ENCODE measurements at places on chromosomes 16 and 17. TPM values are rescaled to one million over a fixed set of nuclear protein-coding genes. Genes with fewer than 3 reads are reported as not detected.

DNA sequence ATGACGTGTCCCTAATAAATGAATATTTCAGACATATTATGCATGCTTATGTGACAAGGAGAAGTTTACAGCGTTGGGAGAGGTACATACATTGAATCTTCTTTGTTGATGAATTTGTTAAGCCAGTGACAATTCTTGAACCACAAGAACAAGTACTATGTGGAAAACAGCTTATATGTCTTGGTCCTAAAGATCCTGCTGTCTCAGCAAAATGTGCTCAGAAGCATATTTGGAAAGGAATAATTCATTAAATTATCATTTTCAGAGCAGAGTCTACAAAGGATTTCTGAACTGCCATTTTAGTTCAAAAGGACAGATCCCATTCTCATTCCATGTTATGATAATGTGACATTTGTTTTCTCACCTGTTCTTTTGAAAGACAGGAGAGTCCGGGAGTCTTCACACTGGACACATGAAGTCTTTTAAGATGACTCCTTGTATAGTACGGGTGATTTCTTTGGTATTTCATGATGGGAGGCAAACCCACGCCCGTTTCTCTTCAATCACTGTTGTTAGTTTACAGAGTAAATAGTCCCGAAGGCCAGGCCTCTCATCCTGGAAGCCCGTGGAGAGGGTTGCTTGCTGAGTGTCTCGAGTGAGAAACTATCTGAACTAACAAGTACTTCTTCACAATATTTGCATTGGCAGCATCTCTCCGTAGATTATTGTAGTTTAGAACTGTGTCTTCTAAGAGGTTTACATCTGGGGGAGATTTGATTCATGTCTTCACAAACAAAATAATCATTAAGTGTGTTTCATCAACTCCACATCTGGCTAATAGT, 26.7 kb downstream of the VPS35L start:
- DNase-seq, result no peak

GRCh38 chr17:3968015-3968414, 3.8 kb upstream of the ATP2A3 start:
- DNase-seq, result no peak

- DNase-seq, result no peak
Measured at GRCh38 chr16:14004031-14004728, 66.9 kb upstream of the MRTFB start.

GRCh38 chr17:34879146-34879545, 82.1 kb downstream of the CCT6B start:
- no peak for DNase-seq

The ITGA3 gene
- 1,202 TPM for total RNA-seq

- peak; percentile 49 for DNase-seq
Measured at GRCh38 chr17:80101946-80102663, 724 bp downstream of the GAA start.

- no peak for DNase-seq
Measured at GRCh38 chr17:78206298-78206697, 7.8 kb upstream of the BIRC5 start.

The EVI2A gene
- not detected for total RNA-seq

GRCh38 chr16:10447289-10447688, 61.4 kb downstream of the ATF7IP2 start:
- DNase-seq, result no peak

- peak; percentile 13 for DNase-seq
Measured at GRCh38 chr16:15523092-15523541, 88.7 kb downstream of the BMERB1 start.

DNA sequence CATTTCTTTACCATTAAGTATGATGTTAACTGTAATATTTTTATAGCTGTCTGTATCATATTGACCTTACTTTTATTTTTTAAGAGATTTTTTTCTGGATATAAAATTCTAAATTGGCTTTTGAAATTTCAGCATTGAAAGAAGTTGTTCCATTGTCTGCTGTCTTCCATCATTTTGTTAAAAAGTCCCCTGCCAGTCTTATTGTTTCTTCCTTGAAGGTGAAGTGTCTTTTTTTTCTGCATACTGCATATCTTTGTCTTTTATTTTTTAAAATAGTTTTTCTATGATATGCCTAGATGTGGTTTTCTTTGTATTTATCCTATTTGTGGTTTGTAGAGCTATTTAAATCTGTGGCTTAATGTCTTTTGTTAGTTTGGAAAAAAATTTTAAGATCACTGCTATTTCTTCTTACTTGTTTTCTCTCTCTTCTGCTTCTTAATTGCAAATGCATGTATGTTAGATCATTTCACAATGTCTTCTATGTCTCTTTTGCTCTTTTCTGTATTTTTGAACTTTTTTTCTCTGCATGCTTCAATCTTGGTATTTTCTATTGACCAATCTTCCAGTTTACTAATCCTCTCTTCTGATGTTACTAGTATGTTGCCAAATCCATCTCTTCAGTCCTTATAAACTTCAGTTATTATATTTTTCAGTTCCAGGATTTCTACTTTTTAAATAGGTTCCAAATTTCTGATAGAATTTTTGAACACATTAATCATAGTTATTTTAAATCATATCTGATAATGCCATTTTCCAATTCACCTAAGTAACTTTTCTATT, 20.2 kb downstream of the IL21R start:
- no peak for DNase-seq

DNA sequence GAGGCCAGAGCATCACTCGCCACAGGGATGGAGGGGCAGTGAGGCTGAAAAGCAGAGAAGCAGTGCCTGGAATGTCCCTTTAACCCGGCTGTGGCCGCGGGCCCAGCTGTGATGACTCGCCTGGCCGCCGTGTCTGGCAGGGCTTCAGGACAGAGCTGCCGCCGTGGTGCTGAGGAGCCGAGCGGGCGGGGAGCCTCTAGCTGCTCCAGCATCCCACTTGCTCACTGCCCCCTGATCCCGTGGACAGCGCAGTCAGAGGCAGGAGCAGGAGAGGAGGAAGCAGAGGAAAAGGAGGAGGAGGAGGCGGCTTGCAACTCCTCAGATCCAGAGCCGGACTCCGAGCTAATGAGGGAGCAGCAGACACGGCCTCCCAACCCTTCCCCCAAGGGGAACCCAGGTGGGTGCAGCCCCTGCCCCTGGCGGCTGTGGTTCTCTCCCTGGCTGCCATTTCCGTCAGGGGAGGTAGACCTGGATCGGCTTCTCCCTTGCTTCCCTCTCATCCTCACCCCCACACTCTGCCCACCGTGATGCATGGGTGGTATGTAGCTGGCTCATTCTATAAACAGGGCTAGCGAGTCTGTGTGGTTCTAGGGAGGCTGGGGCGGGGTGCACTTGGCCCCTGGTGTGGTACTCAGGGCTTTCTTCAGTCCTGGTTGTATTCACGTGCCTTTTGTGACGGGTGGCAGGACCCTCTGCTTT, 165.7 kb downstream of the CMIP start:
- peak; percentile 43 for DNase-seq

DNA sequence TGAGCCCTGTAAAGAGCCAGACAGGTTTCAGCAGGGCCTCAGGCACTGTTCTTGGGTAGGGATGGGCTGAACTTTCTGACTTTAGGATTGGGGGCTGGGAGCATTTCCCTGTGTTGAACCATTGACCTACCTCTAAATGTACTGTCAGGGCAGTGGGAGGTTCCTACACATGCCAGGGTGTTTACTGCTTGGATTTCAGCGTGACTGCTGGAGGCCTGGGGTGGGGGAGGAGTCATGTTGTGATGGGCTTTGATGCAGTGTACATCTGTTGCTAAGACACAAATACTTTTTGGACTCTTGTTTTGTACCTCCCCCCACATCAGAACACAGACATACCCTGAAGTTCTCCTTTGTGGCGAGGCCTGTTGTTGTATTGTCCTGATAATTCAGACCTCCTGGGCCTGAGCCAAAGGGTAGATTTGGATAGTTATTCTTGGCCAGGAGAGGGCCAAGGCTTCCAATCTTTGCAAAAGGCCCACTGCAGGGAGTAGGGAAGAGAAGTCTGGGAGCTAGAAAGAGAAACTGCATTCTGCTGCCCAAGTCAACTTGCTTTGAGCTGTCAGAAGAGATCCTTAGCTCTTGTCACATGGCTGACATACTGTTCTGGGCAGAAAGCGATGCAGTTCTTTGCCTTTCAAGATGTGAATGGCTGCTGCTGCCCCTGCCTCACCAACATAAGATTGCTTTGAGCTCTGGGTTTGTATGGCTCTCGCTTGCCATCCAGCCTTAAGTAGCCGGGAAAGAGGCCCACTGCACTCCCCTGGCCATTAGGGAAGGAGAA, 3.7 kb downstream of the NFE2L1 start:
- DNase-seq, result peak; percentile 89

The SLC6A4 gene
- total RNA-seq, result under 0.01 TPM

The CCL17 gene
- not detected for total RNA-seq

The CMTM1 gene
- total RNA-seq, result 6.2 TPM

GRCh38 chr16:56538331-56538730, 18.5 kb upstream of the BBS2 start:
- DNase-seq, result no peak

- peak; percentile 35 for DNase-seq
Measured at GRCh38 chr17:13016881-13017654, 759 bp downstream of the ELAC2 start.

The APRT gene
- 98.3 TPM for total RNA-seq

The TPSB2 gene
- total RNA-seq, result not detected

The SLC9A5 gene
- 0.60 TPM for total RNA-seq

GRCh38 chr16:88536971-88537751, 33.0 kb upstream of the ZC3H18 start:
- DNase-seq, result no peak

DNA sequence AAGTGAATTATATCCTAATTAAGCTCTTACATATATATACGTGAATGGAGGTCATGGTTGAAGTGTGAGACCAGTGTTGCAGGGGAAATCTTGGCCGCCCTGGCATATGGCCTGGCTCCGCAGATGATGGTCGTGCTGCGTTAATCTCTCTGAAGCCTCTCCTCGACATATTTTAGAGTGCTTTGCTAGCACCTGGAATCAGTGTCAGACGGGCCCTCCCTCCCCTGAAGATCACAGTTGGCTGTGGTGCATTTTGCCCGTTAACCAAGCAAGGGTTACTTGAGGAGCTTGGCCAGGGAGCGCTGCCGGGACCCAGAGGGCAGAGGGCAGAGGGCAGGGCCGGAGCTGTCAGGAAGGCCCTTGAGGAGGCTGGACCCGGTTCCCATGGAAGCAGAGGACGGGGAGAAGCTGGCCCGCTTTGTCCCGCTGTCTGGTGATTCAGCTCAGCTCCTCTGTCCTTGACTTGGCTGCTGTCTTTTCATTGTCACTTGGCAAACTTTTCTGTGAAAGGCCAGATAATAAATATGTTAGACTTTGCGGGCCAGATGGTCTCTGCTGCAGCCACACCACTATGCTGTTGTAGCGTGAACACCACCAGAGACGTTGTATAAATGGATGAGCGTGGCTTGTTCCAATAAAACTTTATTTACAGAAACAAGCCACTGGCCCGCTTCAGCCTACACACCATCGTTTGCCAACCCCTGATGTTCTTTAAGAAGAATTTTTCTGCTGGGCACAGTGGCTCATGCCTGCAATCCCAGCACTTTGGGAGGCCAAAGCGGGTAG, 32.3 kb downstream of the CIBAR2 start:
- DNase-seq, result no peak

- no peak for DNase-seq
Measured at GRCh38 chr17:72053449-72053848, 67.4 kb upstream of the SOX9 start.

Data from renal cortical epithelial cell (primary cell).